ENCODE measurements at places on chromosomes 1 and 21.

GRCh38 chr21:37413553-37414291, 47.1 kb downstream of the DYRK1A start:
- DNase-seq: no peak

DNA sequence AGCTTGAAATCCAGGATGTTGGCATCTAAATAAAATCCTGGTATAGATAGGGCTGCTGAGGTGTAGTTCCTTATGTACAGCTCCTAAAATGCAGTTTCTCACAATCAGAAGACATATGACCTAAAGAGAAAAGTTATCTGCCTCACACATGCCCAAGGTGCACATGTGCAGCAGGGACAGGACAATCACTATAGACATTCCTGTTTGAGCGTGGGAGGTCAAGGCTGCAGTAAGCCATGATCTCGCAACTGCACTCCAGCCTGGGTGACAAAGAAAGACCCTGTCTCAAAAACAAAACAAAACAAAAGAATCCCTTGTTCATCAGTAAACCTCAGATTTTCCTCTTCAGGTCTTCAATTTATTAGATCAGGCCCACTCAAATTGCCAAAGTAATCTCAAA, 66.1 kb downstream of the SPATA6 start:
- DNase-seq: no peak

DNA sequence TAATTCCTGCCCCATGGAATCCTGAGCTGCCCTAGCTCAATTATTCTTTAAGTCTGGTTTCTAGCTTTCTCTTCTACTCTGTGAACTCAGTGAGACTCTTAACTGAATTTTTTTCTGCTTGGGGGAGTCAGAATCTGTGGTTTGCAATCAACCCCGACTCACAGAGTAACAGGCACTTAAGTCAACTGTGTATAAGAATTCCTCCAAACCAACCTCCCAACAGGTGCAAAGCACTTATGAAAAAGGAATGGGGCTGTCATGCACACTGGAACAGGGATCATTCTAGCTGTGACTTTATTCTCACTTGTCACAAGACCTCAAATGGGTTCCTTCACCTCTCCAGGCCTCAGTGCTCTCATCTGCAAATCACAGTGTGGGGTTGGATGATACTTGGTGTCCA, 60.3 kb upstream of the SYT6 start:
- DNase-seq: no peak

DNA sequence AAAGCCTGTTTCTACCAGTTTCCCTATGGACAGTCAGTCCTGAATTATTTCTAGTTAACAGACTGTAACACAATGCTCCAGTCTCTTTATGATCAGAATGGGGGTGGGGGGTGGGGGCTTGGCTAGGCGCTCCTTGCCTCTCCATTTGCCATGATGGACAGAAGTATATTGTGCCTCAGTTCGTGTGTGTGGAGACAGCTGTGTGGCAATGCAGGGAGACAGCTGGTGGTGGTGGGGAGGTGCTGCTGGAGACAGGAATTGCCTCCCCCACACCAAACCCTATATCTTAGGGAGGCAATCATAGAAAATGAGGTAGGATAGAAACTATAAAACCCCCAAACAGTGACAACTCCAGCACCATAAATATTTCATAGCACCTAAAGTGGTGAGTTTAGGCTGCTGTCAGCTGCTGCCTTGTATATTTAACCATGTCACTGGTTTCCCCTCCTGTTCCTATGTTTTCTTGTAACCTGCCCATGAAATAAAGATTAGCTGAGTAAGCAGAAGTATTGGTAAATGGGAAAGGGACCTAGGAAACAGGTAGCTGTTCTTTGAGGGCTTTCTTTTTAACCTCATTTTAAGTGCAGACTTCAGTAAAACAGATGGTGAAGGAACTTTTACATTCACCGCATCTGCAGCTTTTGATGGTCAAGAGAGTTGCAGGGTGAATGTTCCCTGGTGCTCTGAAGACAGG, 3.4 kb downstream of the PLXNA2 start:
- DNase-seq: no peak

Measured in activated T-cell treated with anti-CD3 and anti-CD28 coated beads for 24 hours (primary cell).